Hematopoietic multipotent progenitor cell treated with erythropoietin and hydrocortisone succinate and interleukin-3 and kit ligand, for 15 days (in vitro differentiated cells): ENCODE measurements at places on chromosomes 11 and 22.

- DNase-seq = no peak
Observed at GRCh38 chr22:25193548-25193947, 6.1 kb upstream of the CRYBB3 start.

- DNase-seq = no peak
Observed at GRCh38 chr11:113663567-113663966, 42.5 kb downstream of the TMPRSS5 start.

DNA sequence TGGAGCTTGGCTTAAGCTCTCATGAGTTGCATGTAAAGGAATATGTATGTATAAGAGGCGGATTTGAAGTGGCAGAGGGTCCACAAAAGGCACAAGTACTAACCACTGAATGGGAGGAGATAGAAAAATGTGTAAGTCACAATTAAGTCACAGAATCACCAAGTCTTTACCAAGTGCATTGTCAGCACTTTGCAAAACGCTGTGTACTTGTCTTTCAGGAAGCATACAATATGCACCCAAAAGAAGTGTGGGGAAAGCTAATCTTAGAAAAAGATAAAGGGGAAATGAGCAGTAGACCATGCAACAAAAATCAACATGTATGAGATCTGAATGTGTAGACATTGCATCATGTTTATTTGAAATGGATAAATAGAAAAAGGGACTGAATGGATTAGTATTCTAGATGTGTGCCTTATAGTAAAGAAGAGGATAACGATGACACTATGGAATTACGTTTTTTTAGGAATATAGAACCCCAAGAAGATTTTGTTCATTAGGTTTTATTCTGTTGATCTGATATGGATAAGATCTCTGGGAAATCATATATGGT is 4.5 kb downstream of the CNTF start:
- no peak for DNase-seq

- no peak for DNase-seq
Observed at GRCh38 chr22:27213766-27214581, 556.6 kb downstream of the MIAT start.

GRCh38 chr11:134911514-134912180 is 499.6 kb upstream of the B3GAT1 start:
- DNase-seq = no peak

DNA sequence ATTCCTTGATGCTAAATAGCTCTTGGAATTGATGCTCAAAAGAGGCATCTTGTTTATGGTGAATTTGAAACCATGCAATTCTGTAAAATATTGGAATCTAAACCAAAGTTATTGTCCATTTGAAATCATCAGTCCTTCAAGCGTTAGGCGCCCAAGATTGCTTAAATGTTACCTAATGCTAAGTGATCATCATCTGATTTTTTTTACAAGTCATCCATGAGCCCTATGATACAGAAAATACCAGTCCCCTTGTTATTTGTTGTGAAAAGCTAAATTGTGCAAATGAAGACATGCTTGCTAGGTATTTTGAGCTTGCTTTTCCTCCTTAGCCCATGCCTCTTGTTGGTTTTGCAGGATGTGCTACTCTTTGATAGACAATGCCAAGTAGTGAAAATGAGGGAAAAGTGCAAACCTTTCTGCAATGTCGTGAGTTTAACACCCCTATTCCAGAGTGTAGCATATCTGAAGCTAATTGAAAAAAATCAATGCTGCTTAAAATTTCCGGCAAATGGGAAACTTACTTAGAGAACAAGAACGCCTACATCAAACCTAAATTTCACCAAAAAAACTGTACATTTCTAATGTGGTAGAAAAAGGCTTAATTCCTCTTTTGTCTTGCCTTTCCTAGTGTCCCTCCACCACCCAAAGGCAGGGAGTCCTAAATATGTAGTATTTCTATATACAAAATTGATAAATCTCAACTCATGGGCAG is 1.9 kb downstream of the GRK3 start:
- DNase-seq = no peak

GRCh38 chr22:46563381-46564083 is 26.1 kb upstream of the CELSR1 start:
- peak; percentile 53 for DNase-seq

DNA sequence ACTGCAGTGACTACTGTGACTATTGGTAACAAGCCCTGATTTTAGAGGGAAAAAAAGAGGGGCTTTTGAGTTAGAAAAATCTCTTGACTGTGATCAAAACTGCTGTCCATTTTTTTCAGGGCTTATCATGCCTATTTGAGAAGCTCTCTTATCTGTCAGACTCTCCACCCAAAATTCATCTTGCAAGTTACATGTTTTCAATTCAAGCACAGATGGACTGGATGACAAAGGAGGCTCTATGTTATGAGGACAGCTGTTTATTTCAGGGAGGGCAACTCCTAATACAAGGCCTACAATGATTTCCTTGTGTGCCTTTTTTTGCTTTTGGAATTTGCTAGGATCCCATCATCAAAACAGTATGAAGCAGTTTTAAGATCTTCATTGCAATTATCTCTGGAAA is 35.2 kb upstream of the USP47 start:
- DNase-seq = no peak

DNA sequence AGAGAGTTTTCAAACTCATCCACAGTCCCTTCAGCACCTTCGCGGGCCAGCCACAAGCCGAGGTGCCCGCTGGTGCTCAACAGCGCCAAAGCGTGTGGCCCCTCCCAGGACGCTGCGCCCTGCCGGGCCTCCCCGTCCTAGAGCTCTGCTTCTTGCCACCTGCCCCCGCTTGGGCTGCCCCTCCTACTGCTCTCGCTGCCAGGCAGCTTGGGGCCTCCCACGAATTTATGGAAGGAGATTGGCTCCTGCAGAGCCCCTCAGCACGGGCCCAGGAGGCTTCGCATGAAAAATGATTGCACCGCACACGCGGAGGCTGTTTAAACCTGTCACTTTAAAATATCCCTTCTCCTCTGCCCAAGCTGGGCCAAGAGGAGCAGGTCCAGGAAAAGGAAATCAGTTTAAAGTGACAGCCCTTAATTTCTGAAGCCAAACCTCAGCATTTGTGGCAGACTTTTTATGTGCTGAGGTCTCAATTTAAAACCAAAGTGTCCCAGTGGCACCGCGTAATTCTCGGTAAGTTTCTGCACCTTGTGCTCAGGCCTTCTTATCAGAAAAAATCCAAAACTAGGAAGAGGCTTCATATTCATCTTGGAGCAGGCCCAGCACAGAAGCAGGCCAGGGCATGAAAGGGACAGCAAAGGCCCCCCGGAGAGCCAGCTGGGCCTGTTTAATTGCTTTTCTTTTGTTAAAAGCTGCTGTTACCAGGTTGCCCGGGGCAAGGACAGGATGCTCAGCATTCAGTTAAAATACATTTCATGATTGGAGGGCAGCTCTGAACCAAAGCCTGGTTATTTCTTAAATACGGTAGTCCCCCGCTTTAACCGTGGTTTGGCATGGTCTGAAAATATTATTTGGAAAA is 303.6 kb downstream of the OPCML start:
- no peak for DNase-seq

GRCh38 chr11:28269586-28269985 is 161.4 kb downstream of the METTL15 start:
- no peak for DNase-seq

- DNase-seq = no peak
Observed at GRCh38 chr11:111918390-111919256, at the start of gene C11orf52. Gene C11orf52 (plus strand): TSS chr11:111918913. CDS start chr11:111918973, 60 bp downstream.

DNA sequence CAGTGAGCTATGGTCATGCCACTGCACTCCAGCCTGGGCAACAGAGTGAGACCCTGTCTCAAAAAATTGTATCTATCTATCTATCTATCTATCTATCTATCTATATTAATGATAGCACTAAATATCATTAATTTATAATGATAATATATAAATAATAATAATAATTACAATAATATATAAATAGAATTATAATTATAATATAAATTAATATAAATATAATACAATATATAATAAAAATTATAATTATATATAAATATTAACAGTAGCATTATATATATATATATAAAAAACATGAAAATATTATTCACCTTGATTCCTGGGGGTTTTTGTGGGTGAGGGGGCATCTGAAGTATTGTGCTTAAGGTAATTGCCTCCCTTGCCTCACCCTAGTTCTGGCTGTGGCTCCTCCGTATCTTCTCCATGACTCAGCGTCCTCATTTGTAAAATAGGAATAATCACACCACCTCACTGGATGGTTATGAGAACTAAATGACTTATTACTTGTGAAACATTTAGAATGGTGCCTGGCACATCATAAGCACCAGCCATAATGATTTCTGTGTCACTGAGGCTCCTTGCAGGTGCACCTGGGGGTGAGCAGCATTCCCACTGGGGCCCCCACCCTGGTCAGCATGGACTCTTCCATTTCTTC is 18.8 kb downstream of the RASD2 start:
- no peak for DNase-seq

DNA sequence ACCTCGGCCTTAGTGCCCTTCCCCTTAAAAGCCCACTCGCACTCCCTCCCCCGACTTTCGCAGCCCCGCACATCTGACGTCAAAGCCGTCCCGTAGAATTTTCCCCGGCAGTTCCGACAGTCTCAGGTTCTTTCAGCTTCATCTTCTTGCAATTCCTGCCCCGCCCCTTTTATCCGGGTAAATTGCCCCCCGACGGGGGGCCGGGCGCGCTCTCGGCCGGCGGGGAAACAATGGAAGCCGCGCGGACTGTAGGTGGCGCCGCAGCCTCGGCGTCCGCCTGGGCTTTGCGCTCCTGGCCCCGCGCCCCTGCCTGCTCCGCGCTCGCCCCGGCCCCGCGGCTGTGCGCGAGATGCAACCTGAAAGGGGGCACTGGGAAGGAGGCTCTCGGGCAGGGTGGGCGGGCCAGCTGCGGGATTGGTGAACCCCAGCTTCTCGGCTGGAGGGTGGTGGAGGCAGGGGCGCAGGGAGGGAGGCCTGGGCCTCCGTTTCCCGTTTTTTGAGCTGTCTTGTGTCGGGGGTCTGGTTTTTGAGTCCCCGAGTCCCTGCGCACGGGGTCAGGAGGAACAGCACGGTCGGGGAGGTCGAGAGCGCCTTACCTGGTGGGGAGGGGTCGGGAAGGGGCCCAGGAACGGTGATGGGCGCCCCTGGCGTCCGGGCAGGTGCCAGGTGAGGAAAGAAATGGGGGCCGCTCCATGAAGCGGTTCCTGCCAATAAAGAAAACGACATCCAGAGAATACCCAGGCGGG is 859 bp upstream of the FGF19 start:
- DNase-seq = no peak

GRCh38 chr22:17265649-17266248 is 46.5 kb upstream of the ADA2 start:
- DNase-seq = no peak

DNA sequence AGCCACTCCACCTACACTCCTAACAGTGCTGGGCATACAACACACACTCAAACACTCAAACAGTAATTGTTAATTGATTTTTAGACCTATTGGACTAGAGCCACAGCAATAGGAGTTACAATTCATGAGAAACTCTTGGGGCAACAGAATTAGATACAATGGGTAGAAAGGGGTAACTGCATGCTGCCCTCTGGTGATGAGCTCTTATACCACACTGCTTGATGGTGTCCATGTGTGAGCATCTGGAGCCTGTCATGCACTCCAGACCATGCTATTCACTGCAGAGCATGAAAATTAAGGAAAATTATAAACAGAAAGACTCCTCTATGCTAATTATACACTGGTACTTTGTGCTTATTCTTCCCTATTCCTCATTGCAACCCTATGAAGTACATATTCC is 975.5 kb upstream of the CCDC90B start:
- DNase-seq = no peak

GRCh38 chr11:120133216-120134105 is 4.5 kb downstream of the TRIM29 start:
- no peak for DNase-seq

DNA sequence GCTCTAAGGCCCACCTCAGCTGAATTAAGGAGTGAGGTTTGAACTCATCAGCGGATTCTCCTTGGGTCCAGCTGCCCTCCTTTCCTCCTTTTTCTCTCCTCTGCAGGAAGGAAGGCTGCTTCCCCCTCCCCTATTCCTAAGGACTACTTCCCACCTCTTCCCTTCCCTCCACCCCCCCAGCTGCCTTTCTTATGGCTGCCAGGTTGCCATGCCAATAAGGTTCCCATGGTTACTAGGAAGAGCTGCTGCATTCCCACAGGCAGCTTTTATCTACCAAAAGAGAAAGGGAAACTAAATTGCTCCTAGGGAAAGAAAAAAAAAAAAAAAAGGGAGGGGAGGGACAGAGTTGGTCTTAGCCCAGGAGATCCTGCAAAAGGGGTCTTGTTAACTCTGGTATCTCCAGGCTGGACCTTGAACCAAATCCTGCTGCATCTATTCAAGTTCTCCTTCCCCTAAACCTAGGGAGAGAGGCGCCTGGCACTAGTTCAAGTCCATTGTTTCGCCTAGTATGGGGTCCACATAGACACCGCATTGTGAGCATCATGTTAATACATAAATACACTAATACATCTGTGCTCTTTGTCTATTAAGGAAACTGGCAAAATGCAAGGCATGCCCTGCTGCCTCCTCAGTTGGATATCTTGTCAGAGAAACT is 21.2 kb upstream of the FEZ1 start:
- no peak for DNase-seq

DNA sequence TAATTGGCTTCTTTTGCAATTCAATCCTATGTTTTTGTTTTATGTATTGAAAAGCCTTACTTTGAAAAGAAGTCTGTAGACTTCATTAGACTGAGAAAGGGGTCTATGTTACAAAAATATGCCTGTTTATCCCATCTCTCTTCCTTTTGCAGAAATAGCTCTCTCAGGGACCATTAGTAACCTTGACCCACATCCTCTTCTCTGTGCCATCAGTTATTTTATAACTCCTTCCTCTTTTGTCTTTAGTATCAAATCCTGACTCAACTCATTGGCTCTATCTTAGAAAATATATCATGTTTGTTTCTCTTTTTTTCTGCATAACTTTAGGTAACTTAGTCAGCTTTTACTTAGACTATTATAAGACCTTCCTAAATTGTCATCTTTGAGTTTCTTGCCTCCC is 20.3 kb downstream of the ZC3H12C start:
- no peak for DNase-seq
